ENCODE measurements at places on chromosomes 16 and 17. TPM values are rescaled to one million over a fixed set of nuclear protein-coding genes. Genes with fewer than 3 reads are reported as not detected.
A peak's percentile ranks its signal among the peaks of the same experiment; 100 is the strongest.

The ANKFN1 gene
- polyA plus RNA-seq, result 0.39 TPM

The CA5A gene
- not detected for polyA plus RNA-seq

The SLC12A3 gene
- polyA plus RNA-seq, result 0.04 TPM

The PPL gene
- polyA plus RNA-seq, result 27.0 TPM

GRCh38 chr17:57577751-57578607, 167.1 kb downstream of the CCDC182 start:
- no peak overlapping the region for H3K4me3 ChIP-seq
- H3K4me1 ChIP-seq, result peaks cover 39% of the 10 kb centered on the region
- H3K27me3 ChIP-seq, result no peaks in the 10 kb centered on the region
- no peaks in the 10 kb centered on the region for H3K36me3 ChIP-seq
- H3K27ac ChIP-seq, result no peak overlapping the region

- no peak for DNase-seq
- H3K36me3 ChIP-seq, result no peaks in the 10 kb centered on the region
- H3K4me1 ChIP-seq, result no peaks in the 10 kb centered on the region
- H3K4me3 ChIP-seq, result no peak overlapping the region
- H3K27ac ChIP-seq, result no peak overlapping the region
Measured at GRCh38 chr17:3867606-3868005, 21.6 kb upstream of the NCBP3 start.

DNA sequence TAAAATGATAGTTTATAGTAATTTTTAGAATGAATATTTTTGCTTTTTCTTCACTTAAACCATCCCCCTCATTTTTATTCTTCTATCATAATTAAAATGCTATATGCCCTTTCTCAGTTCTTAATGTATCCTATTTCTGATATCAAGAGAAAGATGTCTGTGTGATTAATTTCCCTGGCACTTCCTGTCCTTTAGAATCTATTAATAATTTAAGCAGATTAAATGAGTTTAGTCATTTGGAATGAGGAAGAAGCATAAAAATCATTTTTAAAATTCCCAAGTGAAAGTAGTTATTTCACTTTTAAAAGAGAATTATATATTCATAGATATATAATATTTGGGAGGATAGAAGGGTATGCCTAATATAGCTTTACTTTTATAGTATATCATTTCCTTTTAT, 27.8 kb upstream of the CDR2 start:
- H3K27ac ChIP-seq, result no peak overlapping the region
- no peaks in the 10 kb centered on the region for H3K27me3 ChIP-seq
- DNase-seq, result no peak
- H3K36me3 ChIP-seq, result no peaks in the 10 kb centered on the region

GRCh38 chr17:31211352-31212012, 85.6 kb downstream of the OMG start:
- H3K4me3 ChIP-seq, result no peak overlapping the region
- no peak overlapping the region for H3K27ac ChIP-seq
- DNase-seq, result no peak
- H3K4me1 ChIP-seq, result peaks cover 2% of the 10 kb centered on the region
- H3K36me3 ChIP-seq, result no peaks in the 10 kb centered on the region
- no peaks in the 10 kb centered on the region for H3K27me3 ChIP-seq

- no peaks in the 10 kb centered on the region for H3K4me1 ChIP-seq
- H3K27ac ChIP-seq, result peak overlapping the region; percentile 90
- peak overlapping the region; percentile 57 for H3K4me3 ChIP-seq
- DNase-seq, result peak; percentile 20
- peaks cover 20% of the 10 kb centered on the region for H3K27me3 ChIP-seq
- no peaks in the 10 kb centered on the region for H3K36me3 ChIP-seq
Measured at GRCh38 chr16:10878644-10879501, 1.9 kb downstream of the CIITA start.

DNA sequence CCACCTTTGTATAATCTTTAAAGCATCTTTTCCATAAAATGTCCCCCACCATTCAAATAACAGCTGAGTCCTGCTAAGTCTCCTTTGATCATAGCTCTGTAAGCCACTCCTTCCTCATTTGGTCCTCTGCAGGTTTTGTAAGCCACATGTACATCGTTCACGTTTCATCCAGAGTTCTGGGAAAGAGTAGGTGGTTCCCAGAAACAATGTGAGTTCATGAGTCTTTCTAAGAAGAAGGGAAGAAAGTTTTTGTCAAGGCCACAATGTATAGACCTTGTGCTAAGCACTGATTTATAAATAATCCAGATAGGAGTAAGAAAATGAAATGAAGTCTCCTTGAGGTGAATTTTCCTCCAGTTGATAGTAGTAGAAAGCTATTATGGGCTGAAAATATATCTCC, 8.7 kb upstream of the ANKS4B start:
- no peak for DNase-seq
- no peaks in the 10 kb centered on the region for H3K36me3 ChIP-seq
- H3K27ac ChIP-seq, result no peak overlapping the region
- no peaks in the 10 kb centered on the region for H3K27me3 ChIP-seq

DNA sequence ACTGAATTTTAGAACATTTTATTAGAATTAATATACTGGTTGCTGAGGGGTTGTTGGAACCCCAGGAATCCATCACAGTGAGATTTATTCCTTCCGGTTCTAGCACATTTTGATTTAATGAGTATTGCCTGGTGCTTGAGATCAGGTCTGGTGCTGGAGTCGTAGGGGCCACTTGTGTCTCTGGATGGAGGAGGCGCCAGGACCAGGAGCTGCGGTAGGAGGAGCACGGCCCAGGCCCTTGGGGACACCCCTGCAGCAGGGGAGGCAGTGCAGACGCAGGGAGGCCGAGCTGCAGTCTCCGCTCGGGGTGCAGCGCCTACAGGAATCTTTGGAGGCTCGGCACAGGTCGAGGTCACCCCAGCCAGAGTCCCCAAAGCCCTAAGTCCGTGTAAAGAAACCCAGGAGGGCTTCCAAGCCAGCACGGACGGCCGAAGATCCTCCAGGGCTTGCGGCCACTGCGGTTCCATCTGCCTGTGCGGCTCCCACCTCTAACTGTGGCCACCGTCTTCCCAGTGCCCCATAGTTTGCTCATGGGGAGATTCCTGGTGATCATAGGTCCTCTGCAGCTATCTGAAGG, 66.2 kb upstream of the CREBBP start:
- peaks cover 5% of the 10 kb centered on the region for H3K4me1 ChIP-seq
- no peak overlapping the region for H3K27ac ChIP-seq
- no peak overlapping the region for H3K4me3 ChIP-seq
- no peaks in the 10 kb centered on the region for H3K36me3 ChIP-seq
- H3K27me3 ChIP-seq, result no peaks in the 10 kb centered on the region

DNA sequence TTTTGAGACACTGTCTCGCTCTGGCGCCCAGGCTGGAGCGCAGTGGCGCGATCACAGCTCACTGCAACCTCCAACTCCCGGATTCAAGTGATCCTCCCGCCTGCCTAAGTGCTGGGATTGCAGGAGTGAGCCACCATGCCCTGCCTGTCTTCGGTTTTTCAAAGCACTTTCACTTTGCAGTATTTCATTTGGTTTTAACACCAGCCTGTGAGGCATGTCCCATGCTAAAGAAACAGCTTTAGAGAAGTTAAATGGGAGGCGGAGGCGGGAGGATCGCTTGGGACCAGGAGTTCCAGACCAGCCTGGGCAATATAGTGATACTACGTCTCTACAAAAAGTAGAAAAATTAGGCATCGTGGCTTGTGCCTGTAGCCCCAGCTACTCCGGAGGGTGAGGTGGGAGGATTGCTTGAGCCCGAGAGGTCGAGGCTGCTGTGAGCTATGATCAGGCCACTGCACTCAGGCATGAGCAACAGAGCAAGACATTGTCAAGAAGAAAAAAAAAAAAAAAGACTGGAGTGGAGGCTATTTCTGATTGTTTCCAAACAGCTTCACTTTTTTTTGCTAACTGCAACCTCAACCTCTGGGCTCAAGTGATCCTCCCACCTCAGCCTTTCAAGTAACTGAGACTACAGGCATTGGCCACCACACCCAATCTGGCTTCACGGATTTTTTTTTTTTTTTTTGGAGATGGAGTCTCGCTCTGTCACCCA, 1.3 kb downstream of the METTL23 start:
- no peak overlapping the region for H3K4me3 ChIP-seq
- H3K27ac ChIP-seq, result peak overlapping the region; percentile 99
- DNase-seq, result no peak
- H3K36me3 ChIP-seq, result peaks cover 25% of the 10 kb centered on the region

DNA sequence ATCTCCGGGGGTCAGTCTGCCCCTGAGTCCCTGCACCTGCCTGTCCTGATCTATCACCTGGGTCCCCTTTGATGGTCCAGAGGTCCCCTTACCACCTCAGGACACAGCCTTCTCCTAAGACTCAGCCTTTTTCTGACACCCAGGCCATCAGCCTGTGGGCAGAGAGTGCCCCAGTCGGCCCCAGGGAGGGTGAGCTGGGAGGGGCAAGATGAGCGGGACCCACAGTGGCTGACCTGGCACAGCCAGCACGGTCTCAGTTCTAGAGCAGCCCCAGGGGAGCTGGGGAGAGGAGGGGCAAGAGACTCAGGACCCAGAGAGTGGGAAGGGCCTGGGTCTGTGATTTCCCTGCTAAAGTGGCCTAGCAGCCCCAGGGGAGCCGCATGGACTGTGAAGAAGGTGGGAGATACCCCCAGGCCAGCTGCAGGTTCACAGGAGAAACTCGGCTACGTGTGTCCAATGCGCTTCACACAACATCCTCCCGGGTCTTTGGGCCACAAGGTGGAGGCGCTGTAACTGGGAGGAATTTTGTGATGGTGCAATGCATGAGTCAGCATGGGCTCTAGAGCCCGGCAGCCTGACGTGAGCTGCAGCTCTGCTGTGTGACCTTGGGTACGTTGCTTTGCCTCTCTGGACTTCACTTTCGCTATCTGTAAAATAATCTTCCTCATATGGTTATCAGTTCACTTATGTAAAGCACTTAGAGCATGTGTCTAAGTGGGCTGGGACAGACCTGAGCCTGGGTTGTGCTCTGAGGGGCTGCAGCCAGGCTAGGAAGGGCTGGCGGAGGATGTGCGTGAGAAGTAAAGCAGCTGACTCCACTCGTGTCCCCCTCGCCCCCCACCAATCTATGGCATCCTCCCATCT, 67.2 kb upstream of the LHX1 start:
- no peaks in the 10 kb centered on the region for H3K4me1 ChIP-seq
- no peaks in the 10 kb centered on the region for H3K27me3 ChIP-seq
- H3K27ac ChIP-seq, result no peak overlapping the region

GRCh38 chr17:19024101-19025078, 19.8 kb upstream of the FAM83G start:
- DNase-seq, result no peak
- no peak overlapping the region for H3K27ac ChIP-seq

DNA sequence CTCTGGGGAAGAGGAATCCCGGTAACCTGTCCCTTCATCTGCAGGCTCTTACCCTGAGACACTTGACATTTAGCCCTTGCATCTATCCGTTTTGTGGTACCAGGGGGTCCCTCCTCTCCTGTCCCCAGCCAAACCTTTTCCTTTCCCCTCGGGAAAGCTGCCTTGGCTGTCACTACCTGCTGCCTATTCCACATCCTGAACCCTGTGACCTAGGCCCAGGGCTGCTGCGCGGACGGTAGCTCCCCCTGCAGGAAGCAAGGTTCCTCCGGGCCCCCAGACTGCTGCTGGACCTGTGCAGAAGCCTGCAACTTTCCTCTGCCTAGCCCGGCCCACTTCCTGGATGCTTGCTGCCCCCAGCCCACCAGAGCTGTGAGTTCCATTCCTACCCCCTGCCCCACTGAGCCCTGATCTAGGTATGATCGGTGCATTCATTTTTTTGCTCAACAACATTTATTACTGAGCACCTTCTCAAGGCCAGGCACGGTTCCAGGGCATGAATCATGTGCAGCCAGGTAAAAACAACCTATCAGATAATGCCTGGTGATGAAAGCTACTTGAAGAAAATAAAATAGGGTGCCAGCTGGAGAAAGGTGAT, 10.5 kb upstream of the ALDOA start:
- no peaks in the 10 kb centered on the region for H3K36me3 ChIP-seq
- no peak overlapping the region for H3K4me3 ChIP-seq
- H3K27me3 ChIP-seq, result no peaks in the 10 kb centered on the region
- DNase-seq, result no peak

DNA sequence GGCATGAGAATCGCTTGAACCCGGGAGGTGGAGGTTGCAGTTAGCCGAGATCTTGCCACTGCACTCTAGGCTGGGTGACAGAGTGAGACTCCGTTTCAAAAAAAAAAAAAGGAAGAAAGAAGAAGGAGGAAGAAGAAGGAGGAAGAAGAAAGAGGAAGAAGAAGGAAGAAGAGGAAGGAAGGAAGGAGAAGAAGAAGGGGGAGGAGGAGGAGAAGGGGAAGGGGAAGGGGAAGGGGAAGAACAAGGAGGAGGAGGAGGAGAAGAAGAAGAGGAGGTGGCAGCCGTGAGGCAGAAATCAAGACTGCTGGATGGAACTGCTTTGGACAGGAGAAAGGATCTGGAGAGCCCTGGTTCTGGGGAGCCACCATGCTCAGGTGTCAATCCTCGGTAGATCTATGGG, 29.7 kb upstream of the PEMT start:
- H3K4me1 ChIP-seq, result peaks cover 2% of the 10 kb centered on the region
- H3K36me3 ChIP-seq, result no peaks in the 10 kb centered on the region
- no peak overlapping the region for H3K27ac ChIP-seq
- no peak for DNase-seq
- H3K4me3 ChIP-seq, result no peak overlapping the region

DNA sequence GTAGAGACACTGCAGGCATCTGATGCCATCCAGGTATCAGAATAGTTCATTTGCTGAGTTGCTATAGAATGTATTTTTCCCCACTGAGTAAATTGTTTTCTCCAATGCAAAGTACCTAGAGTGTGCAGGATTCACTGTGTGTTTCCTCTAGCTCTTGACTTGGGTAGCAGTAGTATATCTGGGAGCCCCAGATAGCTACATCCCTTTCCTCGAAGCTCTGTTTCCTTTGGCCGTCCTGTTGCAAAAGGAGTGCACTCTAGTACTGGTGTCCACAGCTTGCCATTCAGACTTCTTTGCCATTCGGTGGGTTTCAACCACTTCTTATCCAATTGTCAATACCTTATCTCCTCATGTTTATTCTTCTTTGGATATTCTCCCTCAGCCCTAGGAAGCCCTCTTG, 12.8 kb downstream of the ABCA8 start:
- no peaks in the 10 kb centered on the region for H3K27me3 ChIP-seq
- no peak for DNase-seq
- no peak overlapping the region for H3K4me3 ChIP-seq
- H3K4me1 ChIP-seq, result no peaks in the 10 kb centered on the region
- H3K27ac ChIP-seq, result no peak overlapping the region
- H3K36me3 ChIP-seq, result no peaks in the 10 kb centered on the region
